ENCODE measurements at places on chromosomes 7 and 10.
A peak's percentile ranks its signal among the peaks of the same experiment; 100 is the strongest.

DNA sequence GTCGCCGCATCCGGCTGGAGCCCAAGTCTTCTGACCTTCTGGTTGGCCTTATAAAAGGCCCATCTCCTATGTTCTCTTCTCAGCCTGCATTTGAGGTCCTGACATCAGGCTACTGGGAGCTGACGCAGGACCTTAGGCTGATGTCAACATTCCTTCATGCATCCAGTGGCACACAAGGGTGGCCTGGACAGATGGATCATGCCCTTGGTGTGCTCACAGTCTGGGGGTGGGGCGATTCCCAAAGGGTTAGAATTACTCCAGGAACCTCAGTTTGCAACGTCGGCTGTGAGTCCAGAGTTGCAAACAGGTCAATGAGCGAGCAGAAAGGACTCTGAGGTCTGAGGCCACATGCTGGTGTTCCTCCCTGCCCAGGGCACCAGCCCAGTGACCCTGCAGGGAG lies 8.2 kb upstream of the CLIP2 start:
- DNase-seq, result peak; percentile 44

GRCh38 chr10:74160013-74160412 lies 9.0 kb downstream of the ADK start:
- DNase-seq, result no peak

DNA sequence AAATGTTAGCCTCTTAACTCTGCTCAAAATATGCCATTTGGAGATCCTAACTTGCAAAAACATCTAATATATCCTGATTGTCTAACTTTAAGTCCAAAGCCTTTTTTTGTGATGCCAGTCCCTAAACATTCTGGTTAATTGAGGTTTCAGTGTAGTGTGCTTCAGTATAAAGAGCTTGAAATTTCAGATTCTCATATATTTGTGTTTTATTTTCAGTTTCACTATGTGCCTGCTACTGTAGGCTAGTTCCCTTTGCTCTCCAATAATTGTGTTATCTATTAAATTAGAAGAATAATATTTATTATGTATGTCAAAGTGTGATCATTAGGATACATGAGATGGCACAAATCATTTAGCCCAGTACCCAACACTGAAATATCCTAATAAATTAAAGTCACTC lies 1361.2 kb downstream of the XPNPEP1 start:
- no peak for DNase-seq

DNA sequence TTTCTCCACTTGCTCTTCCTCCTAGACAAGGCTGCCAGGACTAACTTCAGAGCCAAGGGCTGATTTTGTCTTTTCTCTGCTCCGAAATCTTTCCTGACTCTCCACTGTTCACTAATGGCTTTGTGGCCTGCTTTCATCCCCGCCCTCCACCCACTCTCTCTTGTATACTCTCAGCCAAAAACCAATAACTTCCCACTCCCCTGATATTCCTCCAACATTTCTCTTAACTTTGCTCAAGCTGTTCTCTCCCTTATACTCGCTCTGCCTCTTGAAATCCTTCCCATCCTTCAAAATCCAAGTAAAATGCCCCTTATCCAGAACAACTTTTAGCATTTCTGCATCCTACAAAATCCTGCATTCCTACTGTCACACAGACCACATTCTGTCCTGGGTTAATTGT lies 214.8 kb downstream of the PHTF2 start:
- no peak for DNase-seq

DNA sequence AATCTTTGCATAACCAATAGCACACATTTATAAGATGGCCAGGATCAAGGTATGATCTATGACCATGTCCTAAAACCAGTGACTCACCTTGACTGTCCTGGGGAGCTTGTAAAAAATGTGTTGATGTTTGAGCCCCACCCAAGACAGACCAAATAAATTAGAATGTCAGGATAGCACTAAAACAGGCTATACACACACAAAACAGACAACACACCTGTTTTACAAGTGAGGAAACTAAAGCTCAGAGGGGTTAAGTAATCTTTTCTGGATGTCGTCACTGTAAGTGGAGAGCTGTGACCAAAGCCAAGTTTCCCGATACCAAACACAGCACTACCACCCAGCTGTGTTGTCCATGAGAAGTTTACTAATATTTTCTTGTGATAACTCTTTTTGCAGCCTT lies 84.5 kb downstream of the AVL9 start:
- no peak for DNase-seq

DNA sequence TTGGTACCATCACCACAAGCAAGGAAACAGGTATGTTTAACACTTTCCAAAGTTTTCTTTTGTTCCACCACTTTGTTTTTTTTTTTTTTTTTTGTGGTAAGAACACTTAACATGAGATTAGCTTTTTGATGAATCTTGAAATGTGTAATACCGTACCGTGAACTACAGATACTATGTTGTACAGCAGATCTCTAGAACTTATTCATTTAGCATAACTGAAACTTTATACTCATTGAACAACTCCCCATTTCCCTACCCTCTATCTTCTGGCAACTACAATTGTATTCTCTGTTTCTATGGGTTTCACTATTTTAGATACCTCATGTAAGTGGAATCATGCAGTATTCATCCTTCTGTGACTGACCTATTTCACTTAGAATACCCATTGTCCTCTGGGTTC lies 162.7 kb upstream of the ITGB1 start:
- DNase-seq, result no peak

DNA sequence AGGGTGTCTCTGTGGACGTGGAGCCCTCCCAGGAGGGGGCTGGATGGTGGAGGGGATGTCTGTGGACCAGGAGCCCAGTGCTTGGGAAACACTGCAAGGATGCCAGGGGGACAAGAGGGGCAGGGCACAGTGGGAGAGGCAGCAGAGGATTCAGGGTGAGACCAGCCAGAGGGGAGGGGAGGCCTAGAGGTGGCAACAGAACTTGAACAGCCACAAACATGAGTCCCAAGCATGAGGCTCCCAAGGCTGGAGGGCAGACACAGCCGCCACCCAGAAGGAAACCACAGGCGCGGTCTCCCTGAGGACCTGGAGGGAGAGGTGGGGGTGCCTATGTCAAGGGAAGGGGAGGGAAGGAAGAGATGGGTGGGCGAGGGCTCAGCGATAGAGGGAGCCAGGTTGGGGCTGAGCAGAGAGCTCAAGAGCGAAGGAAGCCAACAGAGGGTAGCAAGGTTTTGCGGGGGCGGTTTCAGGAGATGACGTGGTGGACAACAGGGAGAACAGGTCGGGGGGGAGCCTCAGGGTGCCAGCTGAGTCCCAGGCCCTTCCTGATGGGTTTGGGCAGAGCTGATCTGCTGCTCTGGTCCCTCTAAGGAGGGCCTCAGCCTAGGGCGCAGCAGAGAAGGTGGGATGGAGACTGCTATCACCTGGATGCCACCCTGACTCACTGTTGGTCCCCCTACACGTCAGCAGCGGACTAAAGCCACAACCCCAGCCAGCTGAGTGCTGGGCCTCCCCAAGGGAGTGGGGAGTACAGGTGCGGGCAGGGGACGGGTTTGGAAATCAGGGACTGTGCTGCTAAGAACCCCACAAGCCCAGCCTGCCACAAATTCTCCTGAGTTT lies 6.7 kb upstream of the PILRA start:
- no peak for DNase-seq

DNA sequence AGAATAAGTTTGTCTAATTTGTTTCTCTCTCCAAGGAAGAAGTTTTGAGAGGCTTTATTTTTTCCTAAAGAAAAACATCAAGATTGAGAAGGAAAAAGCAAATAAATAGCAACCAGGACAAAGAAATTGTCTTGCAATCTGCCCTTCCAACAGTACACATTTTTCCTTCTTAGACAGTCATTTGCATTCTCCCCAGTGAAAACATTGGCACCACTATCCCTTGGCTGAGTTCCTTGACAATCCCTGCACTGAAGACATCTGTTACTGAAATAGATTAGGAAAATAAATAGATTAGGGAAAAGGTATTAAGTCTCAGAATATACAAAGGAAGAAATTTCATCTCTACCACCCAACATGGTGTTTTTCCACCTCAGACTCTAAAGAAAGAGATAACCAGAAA lies 12.2 kb upstream of the TMEM243 start:
- no peak for DNase-seq

DNA sequence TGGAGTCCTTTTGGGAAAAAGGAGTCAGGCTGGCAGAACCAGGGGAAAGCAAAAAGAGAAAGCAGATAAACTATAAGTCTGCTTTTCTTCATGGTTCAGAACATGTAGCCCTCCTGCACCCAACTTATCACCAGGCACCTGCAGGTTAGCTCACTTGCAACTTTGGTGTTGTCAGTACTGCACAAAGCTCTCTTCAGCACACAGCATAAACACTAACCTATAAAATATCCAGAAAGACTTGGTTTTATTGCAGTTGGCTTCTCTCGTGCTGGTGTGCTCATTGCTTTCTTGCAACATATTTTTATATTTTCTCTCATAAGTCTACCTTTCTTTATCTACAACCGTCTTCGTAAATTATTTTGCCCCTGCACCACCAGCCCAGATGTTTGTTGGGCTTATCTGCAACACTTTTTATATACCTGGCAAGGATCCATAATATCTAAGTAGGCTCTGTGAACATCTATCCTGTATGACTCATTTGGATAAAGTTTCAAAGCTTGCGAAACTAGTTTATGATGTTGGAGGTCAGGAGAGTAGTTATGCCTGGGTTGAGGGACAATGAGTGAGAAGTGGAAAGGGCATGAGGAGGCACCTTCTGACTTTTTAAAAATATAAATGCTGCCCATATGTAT lies 164.6 kb downstream of the ANKRD30A start:
- DNase-seq, result no peak

- peak; percentile 23 for DNase-seq
Measured at GRCh38 chr10:71975087-71975870, 11.1 kb downstream of the CHST3 start.

DNA sequence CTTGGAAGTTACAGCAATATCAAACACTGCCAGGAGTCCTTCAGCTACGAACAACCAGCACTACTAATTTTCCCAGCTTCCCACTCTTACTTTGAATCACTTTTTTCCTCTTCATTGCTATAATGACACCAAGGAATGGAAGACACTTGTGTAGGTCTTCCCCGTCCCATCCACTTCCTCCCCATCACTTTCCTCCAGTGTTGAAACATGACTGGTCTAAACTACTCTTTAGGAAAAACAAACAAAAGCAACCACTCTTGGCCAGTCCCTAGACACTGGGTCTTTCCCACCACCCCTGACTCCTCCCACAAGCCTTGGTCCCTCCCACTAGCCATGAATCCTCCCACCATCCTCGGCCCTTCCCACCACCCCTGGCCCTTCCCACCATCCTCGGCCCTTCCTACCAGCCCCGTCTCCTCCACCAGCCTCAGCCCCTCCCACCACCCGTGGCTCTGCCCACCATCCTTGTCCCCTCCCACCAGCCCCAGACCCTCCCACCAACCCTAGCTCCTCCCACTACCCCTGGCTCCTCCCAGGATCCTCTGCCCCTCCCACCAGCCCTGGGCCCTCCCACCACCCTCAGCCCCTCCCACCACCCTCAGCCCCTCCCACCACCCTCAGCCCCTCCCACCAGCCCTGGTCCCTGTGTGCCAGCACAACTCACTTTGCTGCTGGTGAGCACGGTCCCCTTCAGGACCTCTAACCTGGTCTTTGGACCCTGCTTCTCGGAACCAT lies 68.5 kb downstream of the CXCL12 start:
- DNase-seq, result peak; percentile 19

DNA sequence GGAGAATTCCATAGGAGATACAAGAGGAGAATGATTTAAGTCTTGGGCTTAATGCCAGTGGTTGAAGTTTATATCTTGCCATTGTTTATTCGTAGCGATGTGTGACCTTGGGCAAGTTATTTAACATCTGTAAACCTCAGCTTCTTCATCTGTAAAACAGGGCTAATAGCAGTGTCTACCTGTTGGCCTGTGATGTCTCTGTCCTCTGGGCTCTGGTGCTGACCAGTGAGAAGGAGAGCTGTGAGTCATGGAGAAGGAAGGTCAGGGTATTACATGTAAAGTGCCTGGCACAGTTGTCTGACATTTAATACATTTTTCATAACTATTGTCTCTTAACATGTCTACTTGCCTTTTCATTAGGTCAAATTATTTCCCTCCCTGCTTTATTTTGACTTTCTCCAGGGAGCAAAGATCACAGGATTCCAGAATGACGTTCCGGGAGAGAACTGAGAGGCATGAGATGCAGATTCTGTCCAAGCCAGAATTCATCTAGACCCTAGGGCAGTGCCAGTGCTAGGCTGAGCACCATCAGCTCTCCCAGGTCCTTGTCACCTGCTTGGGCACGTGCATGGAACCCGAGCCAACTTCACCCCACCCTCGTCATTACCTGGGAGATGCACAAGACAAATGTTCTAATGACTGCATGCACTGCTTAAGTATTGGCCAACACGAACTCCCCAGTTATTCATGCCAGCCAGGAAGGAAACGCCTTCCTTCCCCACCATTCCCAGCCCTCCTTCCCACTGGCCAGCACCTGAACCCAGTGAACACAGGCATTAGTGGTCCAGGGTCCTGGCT lies 187.9 kb downstream of the DPY19L1 start:
- DNase-seq, result peak; percentile 43

- no peak for DNase-seq
Measured at GRCh38 chr7:65938336-65938895, 43.6 kb downstream of the GUSB start.

DNA sequence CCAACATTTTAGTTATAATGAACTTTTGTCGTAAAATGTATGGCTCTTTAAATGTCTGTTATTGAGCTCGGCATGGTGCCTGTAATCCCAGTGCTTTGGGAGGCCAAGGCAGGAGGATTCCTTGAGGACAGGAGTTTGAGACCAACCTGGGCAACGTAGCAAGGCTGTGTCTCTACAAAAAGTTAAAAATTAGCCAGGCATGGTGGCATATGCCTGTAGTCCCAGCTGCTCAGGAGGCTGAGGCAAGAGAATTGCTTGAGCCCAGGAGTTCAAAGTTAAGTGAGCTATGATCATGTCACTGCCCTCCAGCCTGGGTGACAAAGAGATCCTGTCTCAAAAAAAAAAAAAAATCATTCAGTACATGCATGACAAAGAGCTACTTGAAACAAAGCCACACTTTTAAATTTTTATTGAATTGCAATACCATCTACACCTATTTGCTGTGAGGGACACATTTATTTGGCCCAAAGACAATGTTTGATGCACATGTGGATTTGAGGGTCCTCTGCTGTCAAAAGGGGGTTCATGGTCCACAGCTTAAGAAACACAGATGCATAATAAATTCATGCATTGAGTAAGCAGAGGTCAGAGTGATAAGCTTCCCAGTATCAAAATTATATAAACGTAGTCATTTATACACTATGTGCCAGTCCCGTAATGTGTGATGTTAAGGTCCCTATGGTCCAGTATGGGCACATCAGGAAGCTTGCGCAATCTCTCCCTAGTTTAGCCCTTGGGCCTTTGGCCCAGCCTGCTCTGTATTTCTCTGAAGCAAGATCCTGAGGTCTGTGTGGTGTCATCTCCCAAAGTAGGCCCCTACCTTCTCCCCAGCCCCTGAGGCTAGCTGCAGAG lies 4.4 kb upstream of the MALSU1 start:
- DNase-seq, result no peak

Measured in ELR (cell line).